Right lung (tissue), 10 donors: ENCODE measurements at places on chromosomes 3 and 15. TPM values are rescaled to one million over a fixed set of nuclear protein-coding genes. Genes with fewer than 3 reads are reported as not detected.
A peak's percentile ranks its signal among the peaks of the same experiment; 100 is the strongest.

- no peak for DNase-seq
Measured at GRCh38 chr3:12968541-12968940, 104.7 kb downstream of the IQSEC1 start.

DNA sequence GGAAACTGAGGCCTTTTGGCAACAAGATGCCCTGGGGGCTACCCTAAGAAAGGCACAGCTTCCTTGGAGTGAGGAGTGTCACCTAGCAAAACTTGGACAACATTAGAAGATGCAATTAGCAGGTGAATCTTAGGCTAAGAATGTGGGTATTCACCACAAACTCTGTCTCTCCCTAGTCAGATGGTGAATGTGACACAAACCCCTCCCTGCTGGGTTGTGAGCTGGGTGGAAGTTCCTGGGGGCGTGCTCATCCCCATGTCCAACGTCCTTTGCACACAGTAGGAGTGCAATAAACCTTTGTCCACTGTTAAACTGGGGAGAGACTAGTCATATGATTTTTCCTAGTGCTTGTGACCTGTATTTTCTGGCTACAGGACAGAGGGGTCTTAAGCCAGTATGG is 67.1 kb upstream of the SH3GL3 start:
- no peak for DNase-seq

DNA sequence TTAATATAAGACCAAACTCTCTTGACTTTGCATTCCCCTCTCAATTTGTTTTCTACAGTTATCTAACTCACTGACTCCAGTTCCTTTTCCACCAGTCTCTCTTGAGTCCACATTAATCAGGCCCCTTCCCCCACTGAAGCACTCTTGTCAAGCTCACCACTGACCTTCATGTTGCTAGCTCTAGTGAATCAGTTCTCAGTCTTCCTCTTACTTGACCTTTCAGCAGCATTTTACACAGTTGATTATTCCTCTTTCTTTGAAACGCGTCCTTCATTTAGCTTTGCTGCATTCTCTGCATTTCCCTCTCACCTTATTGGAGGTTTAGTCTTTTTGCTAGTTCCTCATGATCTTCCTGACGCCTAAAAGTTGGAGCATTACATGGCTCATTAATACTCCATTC is 8.3 kb downstream of the PPP2R3A start:
- DNase-seq, result no peak

GRCh38 chr3:40827226-40827625 is 302.5 kb downstream of the ZNF621 start:
- DNase-seq, result no peak

- no peak for DNase-seq
Measured at GRCh38 chr15:99435113-99435695, 130.6 kb upstream of the MEF2A start.

DNA sequence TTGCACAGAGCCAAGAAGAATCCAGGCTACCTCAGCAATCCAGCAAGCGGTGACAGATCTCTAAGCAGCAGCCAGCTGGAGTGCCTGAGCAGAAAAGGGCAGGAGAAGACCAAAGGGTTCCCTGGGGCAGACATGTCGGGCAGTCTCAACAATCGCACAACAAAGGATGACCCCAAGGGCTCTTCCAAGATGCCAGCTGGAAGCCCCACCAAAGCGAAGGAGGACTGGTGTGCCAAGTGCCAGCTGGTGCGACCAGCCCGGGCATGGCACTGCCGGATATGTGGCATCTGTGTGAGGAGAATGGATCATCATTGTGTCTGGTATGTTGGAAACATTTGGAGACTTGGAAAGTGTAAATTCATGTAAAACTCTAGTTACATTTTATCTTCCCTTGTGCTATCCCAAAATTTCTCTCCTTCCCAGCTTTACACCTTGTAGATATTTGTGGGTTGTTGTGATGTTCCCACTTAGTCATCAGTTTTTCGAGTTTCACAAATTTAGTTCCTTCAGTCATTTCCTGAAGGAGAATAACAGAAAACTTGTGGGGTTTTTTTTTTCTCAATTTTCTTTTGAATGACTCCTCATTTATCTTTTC is 6.4 kb downstream of the ZDHHC23 start:
- no peak for DNase-seq

DNA sequence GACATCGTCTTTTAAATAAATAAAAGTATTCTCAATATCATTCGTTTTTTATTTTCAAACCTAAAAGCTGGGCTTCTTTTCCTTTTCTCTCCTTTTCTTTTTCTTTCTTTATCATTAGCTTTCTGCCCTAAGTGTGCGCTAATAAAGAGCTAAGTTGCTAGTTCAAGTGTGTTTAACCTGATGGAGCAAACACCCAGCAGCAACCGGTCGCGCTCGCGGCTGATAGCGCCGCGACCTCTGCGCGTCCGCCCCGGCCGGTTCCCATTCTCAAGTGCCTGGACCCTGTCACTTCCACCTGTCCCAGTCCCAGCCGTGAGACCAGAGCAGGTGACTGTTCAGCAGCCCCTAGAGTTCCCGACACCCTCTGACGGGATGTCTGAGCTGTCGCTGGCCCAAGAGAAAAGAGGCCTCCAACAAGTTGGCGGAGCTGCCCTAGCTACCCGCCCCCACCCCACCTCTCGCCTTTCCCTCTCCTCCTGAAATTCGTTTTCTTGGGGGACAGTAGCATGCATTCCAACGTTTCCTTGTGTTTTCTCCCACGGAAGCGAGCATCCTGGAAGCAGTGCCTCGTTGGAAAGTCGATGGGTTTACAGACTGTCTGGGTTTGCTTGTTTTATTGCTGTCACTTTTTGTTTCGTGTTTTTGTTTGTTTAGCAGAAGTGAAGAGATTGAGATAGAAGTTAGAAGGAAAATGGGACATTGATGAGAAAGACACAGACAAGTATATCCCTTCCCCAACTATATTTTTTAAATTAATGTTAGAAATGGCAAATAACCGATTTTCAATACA is 3.1 kb upstream of the MECOM start:
- DNase-seq, result peak; percentile 59

- no peak for DNase-seq
Measured at GRCh38 chr3:48926425-48927392, 8.1 kb downstream of the ARIH2 start.

DNA sequence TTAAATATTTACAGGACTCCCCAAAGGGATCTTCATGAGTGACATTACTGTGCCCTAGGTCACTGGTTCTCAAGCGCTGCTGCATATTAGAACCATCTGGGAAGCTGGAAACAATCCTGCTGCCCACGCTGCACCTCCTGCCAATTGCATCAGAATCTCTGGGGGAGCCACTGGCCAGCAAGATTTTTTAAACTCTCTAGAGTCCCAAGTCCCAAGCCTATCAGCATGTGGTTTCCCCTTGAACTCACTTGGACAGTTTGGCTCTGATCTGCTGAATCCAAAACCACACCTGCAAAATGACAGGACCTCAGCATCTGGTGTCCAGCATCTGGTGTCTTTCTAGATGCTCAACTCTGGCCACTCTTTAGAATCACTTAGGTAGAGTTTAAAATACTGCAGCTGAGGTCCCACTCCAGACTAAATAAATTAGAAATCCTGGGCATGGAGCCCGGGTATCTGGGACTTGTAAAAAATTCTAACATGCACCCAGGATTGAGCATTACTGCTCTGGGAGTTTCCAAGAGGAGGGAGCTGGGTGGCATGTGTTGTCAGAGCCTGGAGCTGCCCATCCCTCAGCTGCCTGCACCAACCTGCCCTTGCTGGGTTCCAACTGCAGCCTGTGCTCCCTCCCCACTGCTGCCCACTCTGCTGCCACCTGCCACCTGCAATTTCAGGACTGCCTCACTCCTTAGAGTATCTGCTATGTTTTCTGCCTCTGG is 311.3 kb downstream of the SLC9A9 start:
- no peak for DNase-seq

DNA sequence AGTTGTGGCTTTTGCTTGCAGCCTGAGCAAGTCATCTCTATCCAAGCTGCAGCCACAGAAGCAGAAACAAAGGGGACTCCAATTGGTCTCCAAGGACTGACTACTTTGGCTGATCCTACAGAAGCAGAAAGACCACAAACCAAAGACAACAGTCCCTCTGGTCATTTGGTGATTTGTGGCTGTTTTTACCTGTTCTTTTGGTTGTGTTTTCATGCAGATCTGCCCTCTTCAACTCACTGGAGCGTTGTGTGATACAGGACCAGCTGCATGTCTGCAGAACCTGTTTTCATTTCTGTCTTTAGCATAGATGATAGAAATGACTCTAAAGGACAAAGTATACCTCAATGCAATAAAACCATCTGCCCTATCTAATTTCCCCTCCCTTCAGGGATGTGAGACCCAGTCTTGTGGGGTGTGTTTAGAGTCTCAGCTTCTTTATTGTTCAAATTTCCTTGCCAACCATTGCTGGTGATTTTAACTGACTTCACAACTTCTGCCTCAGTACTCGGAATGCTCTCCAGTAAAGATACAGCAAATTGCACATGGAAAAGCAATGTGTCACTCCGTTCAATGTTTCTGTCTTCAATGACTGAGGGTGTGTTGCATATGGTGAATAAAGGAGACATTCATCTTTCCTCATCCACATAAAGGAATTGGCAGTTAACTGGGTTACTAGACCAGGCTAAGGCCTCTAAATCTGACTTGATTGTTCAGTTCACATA is 48.9 kb upstream of the SLC7A14 start:
- DNase-seq, result no peak

DNA sequence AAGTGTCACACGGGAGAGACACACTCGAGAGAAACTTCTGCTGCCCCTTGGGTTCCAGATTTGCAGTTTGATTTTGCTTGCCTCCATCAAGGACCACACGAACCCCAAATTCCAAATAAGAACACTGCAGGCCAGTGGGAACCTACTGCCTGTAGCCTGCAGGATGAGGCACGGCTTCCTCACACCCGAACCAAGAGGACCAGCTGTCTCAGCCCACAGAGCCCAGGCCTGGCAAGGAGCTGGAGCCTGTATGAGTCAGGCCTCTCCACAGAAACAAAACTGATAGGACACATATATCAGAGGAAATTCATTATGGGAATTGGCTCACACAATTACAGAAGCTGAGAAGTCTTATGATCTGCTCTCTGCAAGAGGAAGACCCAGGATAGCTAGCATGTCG is 188.1 kb upstream of the NSMCE3 start:
- no peak for DNase-seq

DNA sequence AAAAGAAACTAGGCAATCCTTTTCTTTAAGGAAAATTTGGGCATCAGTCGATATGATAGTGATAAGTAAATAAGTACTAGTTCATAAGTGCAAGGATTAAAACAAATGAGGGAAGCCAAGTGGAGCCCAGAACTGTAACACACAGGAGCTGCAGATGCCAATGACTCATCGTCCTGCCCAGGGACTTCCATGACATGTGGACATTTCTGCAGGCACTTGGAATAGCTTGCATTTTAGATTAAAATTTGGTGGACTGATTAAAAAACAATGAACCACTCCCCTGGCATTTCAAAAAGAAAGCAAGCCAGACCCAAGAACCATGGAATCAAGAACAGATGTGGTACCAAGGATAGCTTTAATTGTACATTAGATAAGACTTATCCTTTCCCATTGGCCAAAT is 2.9 kb downstream of the SAMD7 start:
- DNase-seq, result no peak

GRCh38 chr3:147554332-147554731 is 145.2 kb downstream of the ZIC1 start:
- no peak for DNase-seq

- DNase-seq, result no peak
Measured at GRCh38 chr3:186760141-186760833, 23.1 kb upstream of the EIF4A2 start.

GRCh38 chr3:59605318-59605717 is 555.5 kb upstream of the CFAP20DC start:
- DNase-seq, result no peak

DNA sequence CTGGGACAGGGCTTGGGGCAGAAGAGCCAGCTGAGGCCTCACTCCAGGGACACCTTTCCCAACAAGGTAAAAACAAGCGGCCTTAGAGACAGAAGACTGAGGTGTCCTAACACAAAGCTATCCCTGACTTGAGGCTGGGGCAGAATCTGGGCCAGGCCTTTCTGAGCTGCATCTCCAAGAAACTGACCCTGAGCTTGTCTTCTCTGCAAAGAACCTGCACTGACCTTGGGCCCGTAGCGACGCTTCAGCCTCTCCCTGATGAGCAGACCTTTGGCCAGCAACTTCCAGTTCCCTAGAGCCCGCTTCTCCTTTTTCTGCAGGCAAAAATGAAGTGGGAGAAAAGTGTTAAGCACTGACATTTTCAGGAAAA is 22.2 kb downstream of the TMEM43 start:
- DNase-seq, result no peak

GRCh38 chr3:18223571-18223970 is 201.6 kb downstream of the SATB1 start:
- DNase-seq, result no peak

- no peak for DNase-seq
Measured at GRCh38 chr3:94440767-94441493, 378.1 kb downstream of the NSUN3 start.

GRCh38 chr3:46447228-46447985 is 17.3 kb downstream of the LTF start:
- DNase-seq, result no peak

GRCh38 chr15:82737975-82738374 is 28.3 kb upstream of the AP3B2 start:
- no peak for DNase-seq

GRCh38 chr3:129358772-129359371 is 69.6 kb downstream of the EFCAB12 start:
- no peak for DNase-seq

GRCh38 chr3:129610276-129610675 is 3.8 kb upstream of the PLXND1 start:
- DNase-seq, result no peak

DNA sequence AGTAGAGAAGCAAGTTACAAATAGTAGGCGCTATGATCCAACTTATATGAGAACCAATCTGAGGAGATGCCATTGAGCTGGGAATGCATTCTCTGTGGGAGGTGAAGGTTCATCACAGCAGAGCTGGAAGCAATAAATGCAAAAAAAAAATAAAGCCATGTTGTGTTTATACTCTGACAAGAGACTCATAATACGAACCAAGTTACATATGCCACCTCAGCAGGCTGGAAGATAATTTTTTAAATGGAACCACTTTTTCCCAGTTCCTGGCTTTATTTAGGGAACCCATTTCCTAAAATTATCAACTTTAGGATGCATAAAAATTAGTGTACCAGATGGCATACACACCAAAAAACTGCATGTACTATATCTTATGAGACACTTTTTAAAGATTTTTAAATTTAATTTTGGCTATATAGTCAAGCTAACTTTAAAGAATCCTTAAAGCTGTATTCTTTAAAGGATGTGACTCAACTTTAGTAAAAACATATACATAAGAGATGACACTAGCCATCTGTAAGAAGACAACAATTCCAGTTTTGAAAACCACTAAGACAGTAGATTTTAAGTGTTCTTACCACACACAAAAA is 23.6 kb upstream of the SETMAR start:
- no peak for DNase-seq

GRCh38 chr15:86650094-86650493 is 570.4 kb downstream of the AGBL1 start:
- DNase-seq, result no peak

Gene CLDN1
- 2.7 TPM for polyA plus RNA-seq

Gene KIF15
- 24.7 TPM for polyA plus RNA-seq

Gene VIPR1
- polyA plus RNA-seq, result 11.2 TPM
